DND-41 (cell line): ENCODE measurements at places on chromosomes 1 and 21.
A peak's percentile ranks its signal among the peaks of the same experiment; 100 is the strongest.

- DNase-seq = no peak
- no peaks in the 10 kb centered on the region for H3K4me1 ChIP-seq
- H3K4me3 ChIP-seq = no peak overlapping the region
- H3K27me3 ChIP-seq = no peaks in the 10 kb centered on the region
- H3K27ac ChIP-seq = no peak overlapping the region
These were observed 300.1 kb downstream of the KCNT2 start for GRCh38 chr1:196308176-196308575.

- H3K27me3 ChIP-seq = no peaks in the 10 kb centered on the region
- peaks cover 70% of the 10 kb centered on the region for H3K36me3 ChIP-seq
- DNase-seq = no peak
- no peak overlapping the region for H3K4me3 ChIP-seq
- H3K27ac ChIP-seq = no peak overlapping the region
- no peaks in the 10 kb centered on the region for H3K4me1 ChIP-seq
These were observed 23.2 kb upstream of the PTTG1IP start for GRCh38 chr21:44896561-44897286.

GRCh38 chr1:228918335-228918734 is 183.1 kb downstream of the RHOU start:
- H3K27ac ChIP-seq = no peak overlapping the region
- no peak for DNase-seq
- no peaks in the 10 kb centered on the region for H3K4me1 ChIP-seq
- no peaks in the 10 kb centered on the region for H3K27me3 ChIP-seq
- no peaks in the 10 kb centered on the region for H3K36me3 ChIP-seq

DNA sequence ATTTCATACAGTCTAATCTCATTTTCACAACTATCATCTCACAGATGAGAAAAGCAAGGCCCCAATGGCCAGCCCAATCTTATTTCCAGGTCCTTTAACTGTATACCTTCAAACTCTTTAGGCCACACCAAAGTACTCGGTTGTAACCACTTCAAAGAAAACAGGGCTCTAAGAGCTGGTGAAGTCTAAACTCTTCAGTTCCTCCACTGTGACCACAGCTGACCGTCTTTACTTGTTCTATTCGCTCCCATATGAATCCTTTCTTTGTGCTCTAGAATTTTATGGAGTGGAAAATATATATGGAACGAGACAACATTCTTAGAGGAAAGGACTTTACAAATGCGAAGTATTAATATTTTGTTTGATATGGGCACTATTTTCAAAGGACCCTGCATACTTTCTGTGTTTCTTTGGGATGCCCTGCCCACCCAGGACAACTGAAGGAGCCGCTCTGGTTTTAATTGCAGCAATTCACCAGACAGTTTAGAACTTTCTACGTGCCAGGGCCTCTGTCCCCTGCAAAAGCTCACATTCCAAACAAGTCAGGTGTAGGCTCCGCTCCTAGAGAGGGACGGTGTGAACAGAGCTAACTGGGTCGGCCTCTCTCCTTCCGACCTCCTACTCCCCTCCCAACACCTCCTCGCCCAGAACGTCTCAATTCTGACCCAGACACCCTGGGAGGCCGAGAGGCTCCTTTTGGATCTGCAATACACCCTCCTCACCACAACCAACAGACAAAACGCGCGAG is 15.7 kb downstream of the IER5 start:
- peak overlapping the region; percentile 50; the same call in 1 of the 2 replicates for H3K4me3 ChIP-seq
- H3K27ac ChIP-seq = peak overlapping the region; percentile 78
- peaks cover 67% of the 10 kb centered on the region for H3K4me1 ChIP-seq
- H3K27me3 ChIP-seq = peaks cover 8% of the 10 kb centered on the region
- DNase-seq = no peak

DNA sequence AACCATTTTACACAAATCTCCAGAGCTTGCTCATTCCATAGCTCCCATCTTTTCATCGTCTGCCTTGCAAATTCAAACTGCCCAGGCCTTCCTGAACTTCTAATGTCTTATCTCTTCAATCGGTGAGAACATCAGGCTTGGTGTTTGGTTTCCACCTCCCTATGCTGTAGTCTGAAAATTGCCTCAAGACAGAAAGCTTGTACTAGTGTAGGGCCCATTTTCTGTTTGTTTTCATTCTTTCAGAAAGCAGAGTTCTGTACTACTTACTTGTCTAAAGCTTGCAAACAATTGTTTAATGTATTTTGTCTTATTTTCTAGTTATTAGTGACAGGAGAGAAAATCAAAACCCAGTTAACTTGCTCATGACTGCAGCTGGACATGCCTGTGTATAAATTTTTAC is 16.8 kb downstream of the HOOK1 start:
- no peaks in the 10 kb centered on the region for H3K27me3 ChIP-seq
- H3K4me3 ChIP-seq = no peak overlapping the region
- H3K4me1 ChIP-seq = no peaks in the 10 kb centered on the region
- no peak overlapping the region for H3K27ac ChIP-seq

DNA sequence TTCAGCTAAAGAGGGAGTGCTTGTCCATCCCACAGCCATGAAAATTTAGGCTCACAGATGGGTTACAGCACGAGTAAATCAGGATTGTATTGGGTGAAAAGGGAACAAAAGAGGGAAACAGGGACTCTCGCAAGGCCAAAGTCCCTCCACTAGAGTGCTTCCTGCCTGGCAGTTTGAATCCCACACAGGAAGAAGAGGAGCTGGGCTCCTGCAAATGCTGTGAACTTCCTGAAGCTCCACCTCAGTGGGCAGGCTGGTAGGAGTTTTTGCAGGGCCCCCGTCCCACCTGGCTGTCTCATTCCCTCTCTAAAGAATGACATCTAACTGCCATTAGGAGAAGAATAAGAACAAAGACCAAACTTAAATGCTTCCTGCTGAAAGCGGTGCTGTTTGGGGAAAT is 712.0 kb upstream of the PRMT6 start:
- H3K36me3 ChIP-seq = no peaks in the 10 kb centered on the region
- no peaks in the 10 kb centered on the region for H3K27me3 ChIP-seq
- H3K4me3 ChIP-seq = no peak overlapping the region
- H3K4me1 ChIP-seq = no peaks in the 10 kb centered on the region
- H3K27ac ChIP-seq = no peak overlapping the region

DNA sequence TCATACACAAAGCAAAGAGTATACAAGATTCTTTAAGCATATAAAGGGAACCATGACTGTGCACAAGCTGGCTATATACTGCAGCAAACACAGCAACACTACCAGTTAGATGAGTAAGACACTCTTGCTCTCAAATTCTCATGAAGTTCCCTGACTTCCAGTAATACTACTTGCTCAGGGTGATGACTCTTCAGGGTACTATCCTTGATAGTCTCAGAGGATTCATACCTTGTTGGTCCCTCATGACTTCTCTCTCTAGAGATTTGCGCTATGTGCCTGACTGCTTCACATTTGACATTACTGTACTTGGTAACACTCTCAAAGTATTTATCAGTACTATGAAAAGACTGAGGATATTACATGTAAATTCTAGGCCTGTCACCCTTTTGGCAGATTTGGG is 159.8 kb upstream of the ZRANB2 start:
- H3K4me3 ChIP-seq = no peak overlapping the region
- no peaks in the 10 kb centered on the region for H3K36me3 ChIP-seq
- DNase-seq = no peak

GRCh38 chr1:108901106-108901505 is 24.3 kb downstream of the GPSM2 start:
- no peaks in the 10 kb centered on the region for H3K4me1 ChIP-seq
- H3K4me3 ChIP-seq = no peak overlapping the region
- no peak for DNase-seq
- H3K27ac ChIP-seq = no peak overlapping the region

DNA sequence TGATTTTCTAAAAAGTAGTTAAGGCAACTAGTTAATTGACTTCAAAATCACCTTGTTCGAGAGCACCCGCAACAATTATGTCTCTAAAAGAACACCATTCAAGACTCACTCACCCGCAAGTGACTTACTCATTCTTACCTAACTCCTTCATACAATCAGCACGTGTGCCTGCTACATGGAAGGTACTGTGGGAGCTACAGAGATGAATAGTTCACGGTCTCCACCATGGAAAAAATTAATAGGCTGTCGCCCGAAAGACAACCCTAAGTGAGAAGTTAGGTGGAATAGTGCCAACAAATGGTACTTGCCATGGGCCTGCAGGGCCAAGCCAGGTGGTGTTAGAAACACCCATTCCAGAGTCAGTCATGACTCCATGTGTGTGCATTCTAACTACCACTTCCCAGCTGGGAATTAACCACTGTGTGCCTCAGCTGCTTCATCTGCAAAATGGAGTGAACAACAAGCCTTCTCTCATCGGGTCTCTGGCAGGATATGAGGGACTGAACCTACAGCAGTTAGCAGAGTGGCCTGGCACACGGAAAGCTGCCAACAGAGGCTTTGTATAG is 7.1 kb downstream of the SSBP3 start:
- no peak overlapping the region for H3K27ac ChIP-seq
- peaks cover 93% of the 10 kb centered on the region for H3K36me3 ChIP-seq
- peaks cover 36% of the 10 kb centered on the region for H3K4me1 ChIP-seq
- no peak for DNase-seq

GRCh38 chr21:43331962-43332828 is 94.7 kb downstream of the SIK1 start:
- H3K4me1 ChIP-seq = no peaks in the 10 kb centered on the region
- H3K4me3 ChIP-seq = no peak overlapping the region
- no peak overlapping the region for H3K27ac ChIP-seq
- no peaks in the 10 kb centered on the region for H3K27me3 ChIP-seq

GRCh38 chr1:168031627-168032026 is 94.8 kb upstream of the MPC2 start:
- no peaks in the 10 kb centered on the region for H3K4me1 ChIP-seq
- H3K27me3 ChIP-seq = no peaks in the 10 kb centered on the region
- H3K36me3 ChIP-seq = peaks cover 11% of the 10 kb centered on the region; the same call in 1 of the 2 replicates
- no peak for DNase-seq
- no peak overlapping the region for H3K27ac ChIP-seq

GRCh38 chr1:16077406-16078245 is 4.2 kb upstream of the FAM131C start:
- no peaks in the 10 kb centered on the region for H3K27me3 ChIP-seq
- DNase-seq = no peak
- no peaks in the 10 kb centered on the region for H3K36me3 ChIP-seq
- H3K4me1 ChIP-seq = peaks cover 6% of the 10 kb centered on the region
- H3K4me3 ChIP-seq = no peak overlapping the region

DNA sequence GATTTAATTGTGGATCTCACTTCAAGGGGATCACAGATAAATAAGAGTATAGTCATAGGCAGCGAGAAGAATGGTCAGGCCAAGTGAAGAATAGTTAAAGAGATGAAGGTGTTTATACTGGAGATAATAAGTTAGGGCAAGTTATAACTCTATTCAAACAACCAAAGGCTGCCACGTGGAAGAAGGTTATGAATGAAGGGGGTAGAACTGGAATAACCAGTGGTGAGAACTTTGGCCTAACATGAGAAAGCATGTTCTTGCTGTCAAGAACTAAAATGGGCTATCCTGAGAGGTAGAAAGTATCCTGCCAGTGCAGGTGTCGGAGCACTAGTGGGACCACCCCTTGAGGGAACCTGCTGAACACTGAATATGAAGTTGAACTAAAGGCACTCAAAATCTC is 49.6 kb upstream of the EDEM3 start:
- H3K4me3 ChIP-seq = no peak overlapping the region
- H3K4me1 ChIP-seq = no peaks in the 10 kb centered on the region
- no peaks in the 10 kb centered on the region for H3K36me3 ChIP-seq
- H3K27ac ChIP-seq = no peak overlapping the region

DNA sequence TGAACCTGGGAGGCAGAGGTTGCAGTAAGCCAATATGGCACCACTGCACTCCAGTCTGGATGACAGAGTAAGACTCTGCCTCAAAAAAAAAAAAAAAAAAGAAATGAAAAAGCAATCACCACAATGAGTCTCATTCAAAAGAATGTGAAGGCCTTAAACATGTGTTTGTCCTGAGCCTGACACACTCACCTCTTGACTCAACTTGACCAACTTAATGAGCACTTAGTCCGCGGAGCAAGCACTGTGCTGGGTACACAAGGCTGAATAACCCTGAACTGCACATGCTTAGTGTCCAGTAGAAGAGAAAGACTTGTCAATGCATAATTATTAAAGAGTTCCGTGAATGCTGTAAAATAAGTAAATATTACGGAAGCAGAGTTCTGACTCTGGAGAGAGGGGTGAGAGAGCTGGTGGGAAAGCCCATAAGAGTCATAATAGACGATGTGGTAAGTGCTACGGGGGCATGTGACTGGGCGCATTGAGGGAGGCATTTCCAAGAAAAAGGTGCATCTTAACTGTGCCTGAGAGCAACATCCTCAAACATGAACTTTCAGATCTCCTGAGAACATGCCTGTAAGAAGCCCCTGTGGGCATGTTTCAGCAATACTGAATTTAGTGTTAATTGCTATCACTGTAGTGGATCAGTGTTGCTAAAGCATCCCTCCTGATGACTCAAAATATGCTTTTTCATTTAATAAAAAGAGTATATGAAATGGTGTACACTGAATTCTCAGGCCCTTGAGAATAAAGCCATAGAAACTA is 27.2 kb downstream of the MCOLN2 start:
- no peaks in the 10 kb centered on the region for H3K36me3 ChIP-seq
- H3K4me3 ChIP-seq = no peak overlapping the region
- no peak for DNase-seq

DNA sequence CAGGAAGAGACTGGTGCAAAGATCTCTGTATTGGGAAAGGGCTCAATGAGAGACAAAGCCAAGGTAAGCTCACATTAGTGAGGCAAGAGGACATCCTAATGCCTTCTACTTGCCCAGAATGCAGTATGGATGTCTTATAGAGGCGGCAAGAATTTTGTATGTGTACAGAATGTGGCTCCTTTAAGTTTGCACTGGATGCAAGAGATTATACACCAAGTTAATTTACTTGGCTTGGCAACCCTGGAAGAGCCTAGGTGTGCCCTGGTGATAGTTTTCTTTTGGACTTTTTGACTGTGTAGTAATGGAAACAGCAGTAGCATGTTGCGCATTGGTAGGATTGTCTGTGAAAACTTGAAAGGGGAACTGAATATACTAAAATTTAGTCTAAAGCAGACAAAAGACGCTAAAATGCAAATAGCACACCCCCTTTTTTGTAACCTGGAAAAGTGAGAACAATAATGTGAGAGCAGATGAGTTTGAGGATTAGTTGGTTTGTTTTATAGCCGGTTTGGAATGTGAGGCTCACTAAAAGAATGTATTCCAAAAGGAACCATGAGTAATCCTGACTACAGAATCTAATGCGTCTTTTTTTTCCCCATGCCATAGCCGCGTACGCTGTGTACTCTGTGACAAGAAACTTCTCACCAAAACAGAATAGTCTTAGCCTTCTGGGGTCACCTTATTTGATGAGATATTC is 18.1 kb downstream of the KHDRBS1 start:
- no peaks in the 10 kb centered on the region; the same call in 1 of the 2 replicates for H3K4me1 ChIP-seq
- no peak for DNase-seq
- no peak overlapping the region for H3K27ac ChIP-seq
- H3K4me3 ChIP-seq = no peak overlapping the region
- no peaks in the 10 kb centered on the region for H3K27me3 ChIP-seq
